ENCODE measurements at places on chromosomes 5 and 9.
A peak's percentile ranks its signal among the peaks of the same experiment; 100 is the strongest.

GRCh38 chr9:121851641-121852091, 200.2 kb downstream of the DAB2IP start:
- no peak for DNase-seq

- no peak for DNase-seq
These were observed 286.3 kb downstream of the PDE4D start for GRCh38 chr5:59607138-59607765.

DNA sequence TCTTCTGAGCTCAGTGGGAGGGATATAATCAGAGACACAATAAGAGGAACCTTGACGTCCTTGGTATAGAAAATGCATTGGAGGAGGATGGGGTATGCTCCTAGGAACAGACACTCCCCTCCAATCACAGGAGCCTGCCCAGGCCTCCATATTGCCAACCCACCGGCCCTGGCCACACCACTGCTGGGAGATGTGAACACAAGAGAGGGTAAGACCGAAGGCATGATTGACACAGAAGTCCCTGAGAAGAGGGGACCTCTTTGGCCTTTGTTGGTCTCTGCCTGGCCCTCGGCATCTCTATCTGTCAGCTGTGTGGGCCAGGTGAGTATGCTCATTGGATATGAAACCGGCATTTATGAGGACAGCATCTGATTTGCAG, 62.0 kb downstream of the CRB2 start:
- DNase-seq, result no peak

DNA sequence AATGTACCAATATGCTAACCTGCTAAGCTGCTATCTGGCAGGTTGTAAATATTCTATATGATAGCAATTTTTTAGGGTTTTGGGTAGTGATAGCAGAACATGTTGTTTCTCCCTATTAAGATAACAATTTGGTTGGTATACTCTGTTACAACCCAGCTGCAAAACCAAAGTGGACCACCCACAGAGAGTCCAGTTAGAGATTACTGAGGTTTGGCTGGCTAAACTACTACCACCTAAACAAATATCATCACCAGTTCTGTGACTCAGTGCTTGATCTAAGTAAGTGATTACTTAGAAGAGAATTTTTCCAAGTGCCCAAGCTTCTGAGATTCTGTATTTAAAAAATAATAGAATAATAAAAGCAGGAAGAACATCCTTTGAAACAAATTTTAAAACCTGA, 72.3 kb downstream of the XRCC4 start:
- peak; percentile 47 for DNase-seq

GRCh38 chr5:102666164-102666946, 88.8 kb upstream of the PAM start:
- no peak for DNase-seq

DNA sequence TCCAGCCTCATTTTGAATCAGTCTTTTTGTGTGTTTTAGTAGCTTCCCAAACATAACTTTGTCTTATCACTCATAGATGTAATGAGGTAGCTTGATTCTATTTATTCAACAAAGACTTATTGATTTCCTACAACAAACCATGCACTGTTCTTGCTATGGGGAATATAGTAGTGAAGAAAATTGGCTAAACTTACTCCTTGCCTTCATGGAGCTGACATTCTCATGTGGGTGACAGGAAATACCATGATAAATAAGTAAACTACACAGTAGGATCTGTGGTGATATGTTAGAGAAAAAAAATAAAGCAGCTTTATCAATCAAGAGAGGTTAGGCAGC, 255.7 kb upstream of the TNC start:
- DNase-seq, result no peak

GRCh38 chr5:756171-756570, 28.4 kb downstream of the ZDHHC11B start:
- no peak for DNase-seq

- DNase-seq, result peak; percentile 56
These were observed 32.2 kb downstream of the LNPEP start for GRCh38 chr5:96968074-96968473.

- DNase-seq, result no peak
These were observed 388 bp upstream of the MED10 start for GRCh38 chr5:6378766-6379103.

- DNase-seq, result no peak
These were observed 2.6 kb upstream of the GPSM1 start for GRCh38 chr9:136324501-136325300.

- peak; percentile 43 for DNase-seq
These were observed 87.5 kb downstream of the TTLL11 start for GRCh38 chr9:122005597-122005996.

GRCh38 chr9:14212697-14213420, 101.1 kb downstream of the NFIB start:
- no peak for DNase-seq

DNA sequence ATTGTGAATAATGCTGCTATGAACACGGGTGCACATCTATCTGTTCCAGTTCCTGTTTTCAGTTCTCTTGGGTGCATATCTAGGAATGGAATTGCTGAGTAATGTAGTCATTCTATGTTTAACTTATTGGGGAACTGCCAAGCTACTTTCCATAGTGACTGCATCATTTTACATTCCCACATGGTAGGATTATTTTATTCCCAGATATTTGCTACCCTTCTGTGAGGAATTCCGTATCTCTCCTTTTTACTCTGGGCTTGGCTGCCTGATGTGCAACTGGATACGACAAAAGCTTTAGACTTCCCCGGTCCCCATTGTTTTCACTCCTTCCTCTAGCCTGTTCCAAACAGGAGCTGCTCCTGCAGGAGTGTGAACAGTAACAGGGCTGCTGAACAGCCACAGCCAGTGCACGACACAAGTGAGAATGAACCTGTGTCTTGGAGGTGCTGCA, 7.2 kb downstream of the TAS2R1 start:
- peak; percentile 95 for DNase-seq

GRCh38 chr9:127181315-127181580, 58.8 kb upstream of the ANGPTL2 start:
- no peak for DNase-seq

DNA sequence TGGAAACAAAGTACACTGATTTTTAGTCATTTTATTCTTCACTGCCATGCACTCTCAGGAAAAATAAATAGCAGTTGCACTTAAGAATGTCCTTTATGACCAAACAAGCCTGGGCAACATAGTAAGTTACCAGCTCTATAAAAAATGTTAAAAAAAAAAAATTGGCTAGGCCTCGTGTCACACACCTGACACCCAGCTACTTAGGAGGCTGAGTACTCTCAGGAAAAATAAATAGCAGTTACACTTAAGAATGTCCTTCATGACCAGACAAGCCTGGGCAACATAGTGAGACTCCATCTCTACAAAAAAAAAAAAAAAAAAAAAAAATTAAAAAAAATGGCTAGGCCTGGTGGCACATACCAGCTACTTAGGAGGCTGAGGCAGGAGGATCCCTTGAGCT, 304.6 kb downstream of the SLCO4C1 start:
- no peak for DNase-seq

GRCh38 chr5:53749621-53750020, 189.2 kb downstream of the NDUFS4 start:
- no peak for DNase-seq

- no peak for DNase-seq
These were observed 25.1 kb downstream of the CDHR2 start for GRCh38 chr5:176574297-176574591.

DNA sequence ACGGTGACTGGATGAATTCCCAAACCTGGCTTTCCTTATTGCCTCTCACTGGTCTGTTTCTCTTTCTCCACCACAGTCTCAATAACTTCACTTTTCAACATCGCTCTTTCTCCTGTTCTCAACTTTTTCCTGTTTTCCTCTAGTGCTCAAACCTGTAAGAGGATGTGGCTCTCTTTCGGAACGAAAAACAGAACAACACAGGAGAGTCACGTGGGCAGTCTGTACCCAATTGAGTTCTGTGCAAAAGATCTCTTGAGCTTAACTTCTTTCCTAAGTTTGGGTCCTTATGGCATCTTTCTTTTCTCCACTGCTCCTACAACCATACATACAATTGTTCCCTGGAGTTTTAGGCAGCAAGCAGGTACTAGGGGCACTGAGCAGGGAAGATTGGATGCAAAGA, 8.9 kb downstream of the HAVCR1 start:
- DNase-seq, result no peak

DNA sequence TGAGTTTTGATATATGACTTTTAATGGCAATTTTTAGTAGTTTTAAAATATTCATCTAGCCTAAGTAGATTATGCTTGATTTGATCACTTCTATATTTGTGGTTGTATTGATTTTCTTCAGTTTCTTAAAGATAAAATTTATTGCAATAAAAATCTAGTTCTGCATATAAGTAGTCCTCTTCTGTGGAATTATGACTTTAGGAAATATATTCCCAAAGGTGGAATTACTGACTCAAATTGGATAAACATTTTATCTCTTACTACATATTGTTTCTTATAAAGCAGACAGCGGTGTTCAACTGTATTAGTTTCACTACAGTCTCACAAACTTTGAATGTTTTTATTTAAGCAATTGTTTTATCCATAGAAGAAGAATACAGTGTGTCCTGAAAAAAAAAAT, 883.0 kb upstream of the SEMA6A start:
- no peak for DNase-seq

- no peak for DNase-seq
These were observed 610.0 kb downstream of the MAT2B start for GRCh38 chr5:164115420-164115819.

DNA sequence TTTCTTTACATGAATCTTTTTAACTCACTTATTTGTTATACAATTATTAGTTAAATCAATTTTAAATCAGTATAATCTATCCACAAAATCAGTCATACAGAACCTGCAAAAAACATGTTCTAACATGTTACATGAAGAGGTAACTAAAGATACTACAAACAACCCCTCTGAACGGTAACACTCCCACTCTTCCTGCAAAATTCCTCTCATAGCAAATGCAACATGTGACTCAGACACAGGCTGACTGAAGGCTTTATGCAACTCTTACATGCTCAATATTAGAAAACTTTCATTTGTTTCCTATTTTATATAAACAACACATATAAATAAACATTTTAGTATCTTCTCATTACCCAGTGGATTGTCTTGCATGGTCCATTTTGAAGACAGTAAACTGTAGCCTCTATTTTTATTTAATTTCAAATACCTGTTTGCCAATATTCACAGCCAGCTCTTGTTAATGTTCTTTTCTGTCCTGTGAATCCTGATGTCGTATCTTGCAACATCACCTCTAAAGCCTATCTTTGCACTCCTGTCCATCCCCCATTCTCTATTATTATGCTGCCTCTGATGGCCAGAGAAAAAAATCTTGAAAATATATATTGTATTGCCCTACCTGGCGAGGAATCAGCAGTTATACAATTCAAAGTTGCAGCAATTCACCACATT, 100.5 kb upstream of the CCDC152 start:
- peak; percentile 40 for DNase-seq

- no peak for DNase-seq
These were observed 31.3 kb downstream of the LHX6 start for GRCh38 chr9:122197426-122197825.

GRCh38 chr9:95715868-95716435, 159.5 kb upstream of the ERCC6L2 start:
- no peak for DNase-seq

- no peak for DNase-seq
These were observed 92.2 kb downstream of the APBA1 start for GRCh38 chr9:69579760-69580581.

GRCh38 chr5:135337064-135337463, 62.0 kb downstream of the MACROH2A1 start:
- no peak for DNase-seq

DNA sequence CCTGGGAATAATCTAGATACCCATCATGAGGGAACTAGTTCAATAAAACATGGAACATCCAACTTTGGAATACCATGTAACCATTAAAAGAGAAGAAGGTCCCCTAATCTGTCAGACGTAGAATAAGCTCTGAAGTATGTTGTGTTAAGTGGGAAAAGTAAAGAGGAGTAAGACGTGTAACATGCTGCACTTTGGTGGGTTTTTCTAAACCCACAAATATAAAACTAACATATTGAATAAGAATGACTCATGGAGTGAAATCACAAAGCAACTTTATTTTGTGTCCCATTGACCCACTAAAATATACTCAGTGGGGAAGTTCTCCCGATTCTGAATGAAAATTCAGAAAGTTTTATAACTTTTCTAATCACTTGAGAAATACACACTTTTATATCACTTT, 67.9 kb upstream of the PIK3R1 start:
- DNase-seq, result no peak

DNA sequence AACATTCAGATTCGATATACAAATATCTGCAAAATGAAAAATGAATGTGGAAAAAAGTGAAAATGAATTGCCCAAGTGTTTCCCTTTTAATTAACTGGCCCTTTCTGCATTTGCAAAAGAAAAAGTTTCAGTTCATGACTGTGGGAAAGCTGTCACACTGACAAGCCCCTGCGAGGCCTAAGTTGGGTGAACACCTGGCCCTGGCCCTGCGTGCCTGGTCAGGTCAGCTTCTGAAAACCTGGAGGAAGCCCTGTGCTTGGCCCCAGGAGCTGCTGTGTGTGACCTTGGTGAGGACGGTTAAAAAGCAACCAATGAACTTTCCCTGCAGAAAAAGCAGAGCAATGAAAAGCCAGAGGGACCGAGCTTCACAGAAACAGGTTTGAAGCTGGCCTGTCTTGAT, 41.0 kb upstream of the SHC3 start:
- no peak for DNase-seq

DNA sequence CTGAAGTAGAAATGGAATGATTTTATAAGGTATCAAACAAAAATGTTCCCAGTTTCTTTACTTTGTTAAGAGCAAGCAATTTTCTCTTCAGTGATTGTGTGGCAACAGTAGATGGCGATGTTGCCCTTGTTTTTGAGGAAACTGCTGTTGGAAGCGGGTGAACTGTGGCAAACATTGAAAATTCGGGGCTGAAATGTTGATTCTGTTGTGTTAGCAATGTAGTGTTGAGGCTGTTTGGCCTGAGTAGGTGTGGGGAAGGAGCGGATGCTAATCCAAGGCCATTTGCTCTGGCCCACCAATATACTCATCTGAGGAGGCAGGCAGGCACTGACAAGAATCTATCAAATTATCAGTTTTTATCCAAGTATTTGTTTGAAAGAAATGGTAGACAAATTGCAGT, 129.8 kb downstream of the SLC12A2 start:
- DNase-seq, result peak; percentile 88

DNA sequence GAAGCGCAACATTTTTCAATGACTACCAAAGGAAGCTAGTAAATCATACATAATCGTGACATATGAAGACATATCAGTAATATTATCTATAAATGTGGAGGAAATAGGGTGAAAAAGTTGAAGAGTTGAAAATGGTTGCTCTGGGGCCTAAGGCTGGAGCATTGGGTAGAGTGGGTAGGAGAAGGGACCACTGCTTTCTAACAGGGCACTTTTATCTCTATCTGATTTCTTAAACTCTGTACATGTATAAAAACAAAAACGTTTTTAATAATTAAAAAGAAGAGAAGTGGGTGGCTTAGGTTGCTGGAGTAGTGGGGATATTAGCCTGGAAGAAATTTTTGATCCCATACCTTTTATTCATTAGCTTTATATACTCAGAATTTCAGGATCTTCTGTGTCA, 44.2 kb upstream of the ITGA1 start:
- DNase-seq, result no peak

- no peak for DNase-seq
These were observed 419.9 kb downstream of the MAN2A1 start for GRCh38 chr5:110109667-110110066.

Measured in fibroblast of the aortic adventitia (primary cell).